ENCODE measurements at places on chromosomes 16 and 17. TPM values are rescaled to one million over a fixed set of nuclear protein-coding genes. Genes with fewer than 3 reads are reported as not detected.
A peak's percentile ranks its signal among the peaks of the same experiment; 100 is the strongest.

- no peak overlapping the region for H3K4me3 ChIP-seq
- peaks cover 4% of the 10 kb centered on the region for H3K4me1 ChIP-seq
- no peak for DNase-seq
- no peaks in the 10 kb centered on the region for H3K36me3 ChIP-seq
Measured at GRCh38 chr17:67018471-67019434, 25.6 kb upstream of the CACNG1 start.

- H3K36me3 ChIP-seq = peaks cover 42% of the 10 kb centered on the region
- DNase-seq = no peak
- no peaks in the 10 kb centered on the region for H3K27me3 ChIP-seq
- peaks cover 35% of the 10 kb centered on the region for H3K4me1 ChIP-seq
- no peak overlapping the region for H3K4me3 ChIP-seq
Measured at GRCh38 chr17:80855196-80855947, 136.3 kb upstream of the CHMP6 start.

DNA sequence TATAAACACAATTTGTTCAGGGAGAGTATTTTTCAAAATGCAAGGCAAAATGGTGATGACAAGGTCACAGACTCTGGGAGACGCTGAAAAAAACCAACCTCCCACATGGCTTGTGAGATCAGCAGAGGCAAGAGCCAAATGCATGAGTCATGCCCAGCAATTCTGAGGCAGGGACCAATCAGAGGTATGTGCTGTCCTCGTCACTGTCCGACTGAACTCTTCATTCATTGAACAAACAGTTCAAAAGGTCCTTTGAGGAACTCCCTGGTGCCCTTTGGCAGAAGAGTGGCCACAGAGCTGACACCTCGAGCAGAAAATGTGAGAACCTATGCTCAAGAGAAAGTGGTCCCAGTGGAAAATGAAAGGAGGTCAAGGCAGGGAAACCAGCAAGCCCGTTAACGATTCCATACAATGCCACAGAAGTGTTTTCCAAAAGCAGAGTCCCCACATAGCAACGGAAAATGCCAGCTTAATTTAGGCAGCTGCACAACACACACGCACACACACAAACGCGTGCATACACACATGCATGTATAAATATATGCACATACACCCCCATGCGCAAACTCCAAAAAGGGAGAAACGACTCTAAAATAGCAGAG is 50.9 kb downstream of the CDH11 start:
- H3K4me3 ChIP-seq = peak overlapping the region; percentile 12
- no peaks in the 10 kb centered on the region for H3K36me3 ChIP-seq
- H3K27ac ChIP-seq = peak overlapping the region; percentile 74
- no peaks in the 10 kb centered on the region for H3K27me3 ChIP-seq

DNA sequence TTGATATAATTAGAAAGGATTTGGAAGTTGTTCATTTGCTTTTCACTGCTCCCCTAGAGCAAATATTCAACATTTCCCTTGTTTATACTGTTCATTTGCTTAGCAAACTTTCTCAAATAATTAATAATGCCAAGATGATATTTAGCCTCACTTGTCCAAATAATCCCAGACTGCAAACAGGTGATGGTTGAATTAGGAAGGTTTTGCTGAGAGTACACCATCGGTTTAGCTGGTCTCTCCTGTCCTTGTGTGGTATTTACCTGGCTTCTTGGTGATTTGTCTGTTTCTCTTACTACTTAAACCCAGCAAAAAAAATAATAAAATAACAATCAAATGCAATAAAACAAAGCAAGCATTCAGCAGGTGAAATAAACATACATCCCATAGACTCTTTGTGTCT is 6.5 kb downstream of the KATNIP start:
- no peaks in the 10 kb centered on the region for H3K36me3 ChIP-seq
- DNase-seq = no peak
- H3K4me3 ChIP-seq = no peak overlapping the region

Gene ITGA2B
- not detected for total RNA-seq

GRCh38 chr17:34644941-34645550 is 65.7 kb downstream of the TMEM132E start:
- H3K27me3 ChIP-seq = peaks cover 79% of the 10 kb centered on the region
- H3K36me3 ChIP-seq = no peaks in the 10 kb centered on the region
- no peak overlapping the region for H3K27ac ChIP-seq

GRCh38 chr17:16939606-16940115 is 32.3 kb downstream of the TNFRSF13B start:
- no peaks in the 10 kb centered on the region for H3K36me3 ChIP-seq
- H3K27ac ChIP-seq = no peak overlapping the region
- H3K4me1 ChIP-seq = no peaks in the 10 kb centered on the region
- H3K4me3 ChIP-seq = no peak overlapping the region
- peak; percentile 13 for DNase-seq

GRCh38 chr17:27492470-27492869 is 36.2 kb downstream of the KSR1 start:
- H3K27ac ChIP-seq = no peak overlapping the region
- H3K27me3 ChIP-seq = no peaks in the 10 kb centered on the region
- H3K4me1 ChIP-seq = peaks cover 70% of the 10 kb centered on the region
- no peak overlapping the region for H3K4me3 ChIP-seq
- no peak for DNase-seq

DNA sequence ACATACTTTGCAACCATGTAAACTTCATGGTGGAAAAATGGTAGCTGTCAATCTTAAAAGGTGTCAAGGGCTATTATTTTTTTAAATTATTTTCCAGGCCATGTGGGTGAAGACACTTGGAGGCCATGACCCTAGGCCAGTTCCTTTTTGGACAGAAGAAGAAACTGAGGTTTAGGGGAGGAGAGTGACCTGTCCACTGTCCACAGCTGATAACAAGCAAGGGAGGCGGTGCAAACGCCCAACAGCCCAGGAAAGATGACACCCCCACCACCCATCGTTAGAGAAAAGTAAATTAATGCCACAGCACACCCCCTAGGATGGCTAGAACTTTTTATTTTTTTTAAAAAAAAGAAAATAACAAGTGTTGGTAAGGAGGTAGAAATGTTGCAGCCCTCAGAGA is 19.2 kb downstream of the ENPP7 start:
- H3K27ac ChIP-seq = no peak overlapping the region
- no peak for DNase-seq
- H3K4me1 ChIP-seq = no peaks in the 10 kb centered on the region
- H3K4me3 ChIP-seq = no peak overlapping the region
- H3K36me3 ChIP-seq = no peaks in the 10 kb centered on the region
- H3K27me3 ChIP-seq = peaks cover 99% of the 10 kb centered on the region

DNA sequence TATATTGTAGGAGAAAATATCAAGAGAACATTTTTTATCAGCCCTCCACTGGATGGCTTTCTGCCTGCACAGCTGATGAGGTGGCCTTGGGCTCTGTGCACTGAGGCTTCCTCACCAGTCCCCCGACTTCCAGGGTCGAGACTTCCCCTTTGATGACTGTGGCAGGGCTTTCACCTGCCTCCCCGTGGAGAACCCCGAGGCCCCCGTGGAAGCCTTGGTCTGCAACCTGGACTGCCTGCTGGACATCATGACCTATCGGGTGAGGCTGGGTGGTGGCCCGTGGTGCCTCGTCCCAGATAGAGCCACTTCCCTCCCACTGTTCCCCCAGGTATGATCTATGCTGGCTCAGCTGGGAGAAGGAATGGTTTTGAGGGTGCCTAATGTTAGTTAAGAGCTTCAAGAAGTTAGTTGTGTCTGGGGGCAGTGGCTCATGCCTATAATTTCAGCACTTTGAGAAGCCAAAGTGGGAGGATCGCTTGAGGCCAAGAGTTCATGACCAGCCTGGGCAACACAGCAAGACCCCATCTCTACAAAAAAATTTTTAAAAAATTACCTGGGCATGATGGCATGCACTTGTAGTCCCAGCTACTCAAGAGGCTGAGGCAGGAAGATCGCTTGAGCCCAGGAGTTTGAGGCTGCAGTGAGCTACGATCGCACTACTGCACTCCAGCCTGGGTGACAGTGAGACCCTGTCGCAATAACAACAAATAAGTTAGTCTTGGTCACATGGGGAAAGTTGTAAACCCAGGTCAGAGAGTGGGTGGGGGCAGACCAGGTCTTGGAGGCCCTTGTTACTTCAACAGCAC is 11.8 kb downstream of the FCSK start:
- H3K27ac ChIP-seq = no peak overlapping the region
- H3K4me1 ChIP-seq = peaks cover under 1% of the 10 kb centered on the region
- no peak overlapping the region for H3K4me3 ChIP-seq

Gene CENPX
- 53.1 TPM for total RNA-seq

Gene OTOA
- not detected for total RNA-seq

Gene PLXDC1
- 77.2 TPM for total RNA-seq

Data from stomach (tissue), 19 donors.